ENCODE measurements at places on chromosomes 1 and 21. TPM values are rescaled to one million over a fixed set of nuclear protein-coding genes. Genes with fewer than 3 reads are reported as not detected.

Gene HYI
- 5.7 TPM for total RNA-seq

DNA sequence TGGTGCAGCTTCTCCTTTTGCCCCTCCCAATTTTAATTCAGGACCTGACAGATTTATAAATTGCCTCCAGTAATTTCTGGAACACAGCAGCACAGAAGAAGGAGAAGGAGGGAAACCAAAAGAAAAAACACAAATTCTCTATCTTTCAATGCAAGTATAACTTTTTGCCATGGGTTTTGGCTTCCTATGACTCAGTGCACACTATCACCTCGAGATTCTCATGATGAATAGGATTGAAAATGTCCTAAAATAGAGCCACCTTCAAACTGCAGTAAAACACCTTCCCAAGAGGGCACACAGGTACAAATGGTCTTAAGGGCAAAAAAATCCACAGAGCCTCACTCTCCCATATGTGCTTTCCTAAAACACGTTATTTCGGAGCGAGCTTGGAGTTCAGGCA is 113.6 kb downstream of the HLCS start:
- peak; percentile 78 for ATAC-seq

Gene CLDN19
- total RNA-seq = not detected

Gene MYOC
- total RNA-seq = not detected

DNA sequence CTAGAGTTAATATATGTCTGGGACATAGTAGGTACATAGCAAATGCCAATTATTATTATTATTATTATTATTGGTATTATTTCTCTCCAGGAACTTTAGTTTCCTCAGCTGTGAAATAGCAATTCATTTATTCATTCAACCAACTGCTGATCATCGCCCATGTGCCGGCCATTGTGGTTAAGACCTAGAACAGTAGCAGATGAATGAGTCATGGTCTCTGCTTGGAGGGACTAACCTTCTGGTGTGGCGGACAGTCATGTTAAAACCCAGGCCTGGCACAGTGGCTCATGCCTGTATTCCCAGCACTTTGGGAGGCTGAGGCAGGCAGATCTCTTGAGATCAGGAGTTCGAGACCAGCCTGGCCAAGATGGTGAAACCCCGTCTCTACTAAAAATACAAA is 23.8 kb upstream of the LDLRAP1 start:
- ATAC-seq = peak; percentile 72

GRCh38 chr1:23419180-23419579 is 5.4 kb downstream of the TCEA3 start:
- no peak for ATAC-seq

- ATAC-seq = no peak
Measured at GRCh38 chr1:69404486-69404885, 163.2 kb upstream of the LRRC7 start.

GRCh38 chr1:212633161-212633560 is 24.6 kb downstream of the ATF3 start:
- no peak for ATAC-seq

DNA sequence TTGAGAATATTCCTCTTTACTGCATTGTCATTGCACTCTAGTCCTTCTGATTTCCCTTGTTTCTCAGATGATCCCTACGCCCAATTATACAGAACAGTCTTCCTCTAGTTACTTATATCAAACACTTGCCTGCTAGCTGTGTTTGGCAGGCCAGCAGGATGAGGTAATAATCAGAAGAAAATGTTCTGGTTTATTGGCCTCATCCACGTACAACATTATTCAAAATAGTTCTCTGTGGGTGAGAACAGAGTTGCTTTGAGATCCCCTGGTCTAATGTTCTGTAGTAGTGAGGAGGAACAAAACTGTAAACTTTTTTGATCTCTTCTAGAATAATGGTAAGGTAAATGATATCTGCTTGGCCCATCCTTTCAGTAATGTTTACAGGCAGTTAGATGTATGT is 22.3 kb upstream of the C1orf105 start:
- ATAC-seq = no peak

Gene HES5
- total RNA-seq = not detected

Gene CFHR5
- not detected for total RNA-seq

Gene TRIM46
- 16.6 TPM for total RNA-seq

- ATAC-seq = no peak
Measured at GRCh38 chr1:1306661-1307260, 969 bp downstream of the ACAP3 start.

- no peak for ATAC-seq
Measured at GRCh38 chr1:25008192-25008485, 78.1 kb upstream of the RUNX3 start.

DNA sequence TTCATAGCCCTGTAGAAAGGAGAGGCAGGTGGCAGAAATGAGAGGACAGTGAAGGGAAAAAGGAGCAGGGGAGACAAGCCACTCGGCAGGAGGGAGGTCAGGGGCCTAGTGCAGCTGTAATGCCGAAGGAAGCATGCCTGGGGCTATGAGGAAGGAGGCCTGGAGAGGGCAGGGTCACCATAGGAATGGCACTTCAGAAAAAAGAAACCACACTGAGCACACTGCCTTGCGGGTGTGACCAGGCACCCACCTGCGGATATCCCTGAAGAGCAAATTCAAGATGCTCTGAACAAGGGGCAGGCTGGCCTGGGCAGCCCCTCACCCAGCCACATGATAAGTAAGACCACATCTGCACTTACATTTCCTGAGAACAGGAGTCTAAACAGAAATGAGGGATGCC is 104.7 kb downstream of the JAK1 start:
- ATAC-seq = no peak

- no peak for ATAC-seq
Measured at GRCh38 chr1:8649875-8650274, 167.6 kb downstream of the RERE start.

DNA sequence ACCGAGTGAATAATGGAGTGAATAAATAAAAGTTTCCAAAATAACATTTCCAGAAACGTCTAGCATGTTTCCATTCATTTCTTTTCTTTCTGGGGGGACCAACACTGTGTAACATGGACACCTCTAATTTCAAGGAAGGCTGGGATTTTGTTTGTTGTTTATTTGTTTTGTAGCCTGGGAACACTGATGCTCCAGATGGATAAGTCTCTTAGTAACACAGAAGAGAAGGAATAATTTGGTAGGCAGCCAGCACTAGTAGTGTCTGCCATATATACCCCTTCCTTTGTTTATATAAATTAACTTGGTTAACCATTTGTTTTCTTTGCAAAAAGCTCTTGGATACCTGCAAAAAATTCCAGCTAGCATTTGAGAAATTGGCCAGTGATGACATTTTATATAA is 411.4 kb upstream of the DEPDC1 start:
- ATAC-seq = no peak

GRCh38 chr1:182389619-182390047 is 2.0 kb downstream of the GLUL start:
- no peak for ATAC-seq

GRCh38 chr1:28642056-28642846 is 616 bp downstream of the TAF12 start:
- peak; percentile 33 for ATAC-seq

- no peak for ATAC-seq
Measured at GRCh38 chr1:68322096-68322495, 89.8 kb upstream of the WLS start.

Gene UTP11
- total RNA-seq = 60.8 TPM

Gene ILDR2
- total RNA-seq = 5.0 TPM

- ATAC-seq = no peak
Measured at GRCh38 chr1:208208132-208208487, 36.1 kb downstream of the PLXNA2 start.

Gene PLD5
- not detected for total RNA-seq

- no peak for ATAC-seq
Measured at GRCh38 chr1:16155537-16156410, at the start of gene EPHA2. Gene EPHA2, minus strand, starts transcription at chr1:16156069. Its CDS starts 137 bp downstream, at chr1:16155932.

DNA sequence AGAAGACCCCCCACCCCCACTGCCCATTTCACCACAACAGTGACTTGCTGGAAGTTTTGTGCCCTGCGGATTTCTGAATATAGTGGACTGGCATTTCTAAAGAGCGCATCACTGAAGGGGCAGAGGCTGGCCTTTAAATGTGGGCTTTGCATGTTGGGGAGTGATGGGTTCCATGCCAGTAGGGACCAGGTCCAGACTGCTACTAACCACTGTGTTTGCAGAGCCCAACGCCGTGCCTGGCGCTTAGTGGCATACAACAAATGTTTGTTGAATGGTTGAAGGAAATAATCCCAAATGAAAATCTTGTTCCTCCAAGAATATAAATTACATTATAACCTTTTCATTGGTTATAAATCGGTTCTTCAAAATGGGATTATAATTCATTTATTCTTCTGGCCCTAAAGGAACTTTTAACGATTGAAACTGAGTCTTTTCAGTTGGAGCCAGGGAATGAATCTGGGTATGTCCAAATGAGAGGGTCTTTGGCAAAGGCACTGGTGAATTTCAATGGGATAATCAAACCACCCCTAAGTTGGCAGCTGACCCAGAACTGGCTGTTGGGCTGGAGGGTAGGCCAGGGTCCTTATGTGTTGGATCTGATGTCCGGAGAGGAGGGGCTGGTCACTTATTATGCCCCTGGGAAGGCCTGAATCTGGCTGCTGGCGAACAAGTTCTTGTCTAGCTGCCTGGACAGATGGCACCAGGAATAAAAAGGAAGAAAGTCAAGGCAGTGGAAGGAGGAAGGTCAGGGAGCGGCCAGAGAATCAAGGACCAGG is 13.8 kb upstream of the SDHB start:
- ATAC-seq = no peak

- no peak for ATAC-seq
Measured at GRCh38 chr1:14366091-14367018, 232.1 kb upstream of the KAZN start.

Gene HDGF
- total RNA-seq = 270 TPM

DNA sequence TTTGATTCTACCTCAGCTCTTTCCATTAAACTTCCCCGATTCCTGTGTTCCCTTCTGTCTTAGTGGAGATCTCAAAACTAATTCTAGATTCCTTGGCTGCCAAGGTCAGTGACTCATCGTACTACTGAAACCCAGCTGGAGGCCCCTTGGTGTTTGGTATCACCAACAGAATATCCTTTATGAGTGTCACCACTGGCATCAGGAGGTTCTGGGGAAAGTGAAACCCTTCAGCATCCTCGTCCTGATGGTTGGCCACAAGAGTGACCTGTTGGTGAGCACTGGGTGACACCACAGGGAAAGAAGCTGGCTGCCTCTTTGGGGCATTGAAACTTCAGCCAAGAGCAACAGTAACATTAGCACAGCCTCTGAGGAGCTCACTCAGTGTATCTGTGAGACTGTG is 9.6 kb downstream of the RAB42 start:
- peak; percentile 94 for ATAC-seq

- ATAC-seq = no peak
Measured at GRCh38 chr1:224378855-224379631, 22.4 kb downstream of the CNIH4 start.

GRCh38 chr1:81325397-81325796 is 475.3 kb upstream of the ADGRL2 start:
- no peak for ATAC-seq

DNA sequence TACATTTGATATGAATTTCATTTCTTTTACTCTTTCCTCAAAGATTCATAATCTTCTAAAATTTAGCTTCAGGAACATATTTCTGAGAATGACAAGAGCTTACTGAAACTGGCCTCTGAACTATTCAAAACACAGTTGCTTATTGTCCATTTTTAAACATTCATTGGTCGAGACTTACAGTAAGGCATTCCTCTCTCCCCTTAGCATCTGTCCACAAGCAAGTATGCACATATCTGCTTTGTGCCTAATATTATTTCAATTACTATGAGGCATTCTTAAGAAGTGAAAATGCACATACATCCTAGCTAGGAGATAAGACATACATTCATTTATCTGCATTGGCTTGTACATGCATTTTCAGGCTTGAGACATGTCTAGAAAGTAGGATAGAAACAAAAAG is 488.7 kb downstream of the PTBP2 start:
- no peak for ATAC-seq

GRCh38 chr1:36248250-36248894 is 24.1 kb downstream of the THRAP3 start:
- peak; percentile 69 for ATAC-seq

- ATAC-seq = peak; percentile 88
Measured at GRCh38 chr1:59730759-59731478, 83.8 kb upstream of the HOOK1 start.

DNA sequence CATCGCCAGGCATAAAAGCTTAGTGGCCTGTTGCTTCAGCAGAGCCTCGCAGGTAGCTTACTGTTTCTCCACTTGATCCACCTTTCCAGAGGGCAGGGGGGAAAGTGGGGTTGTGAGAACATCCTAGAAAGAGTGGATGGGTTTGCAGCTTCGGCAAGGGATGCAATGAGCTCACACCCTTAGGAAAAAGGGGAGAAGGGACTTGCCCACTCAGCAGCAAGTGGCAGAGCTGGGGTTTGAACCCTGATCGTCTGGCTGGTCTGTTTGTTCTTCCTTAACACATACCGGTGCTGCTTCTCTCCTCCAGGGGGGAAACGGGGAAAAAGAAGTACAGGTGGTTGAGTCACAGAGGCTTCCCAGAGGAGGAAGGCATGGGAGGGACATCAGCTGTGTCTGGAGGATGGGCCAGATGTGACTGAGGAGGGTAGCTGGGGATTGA is 1.0 kb downstream of the TMEM201 start:
- no peak for ATAC-seq

Gene ZFYVE9
- 0.99 TPM for total RNA-seq

- ATAC-seq = no peak
Measured at GRCh38 chr1:176450526-176450925, 12.4 kb upstream of the PAPPA2 start.

DNA sequence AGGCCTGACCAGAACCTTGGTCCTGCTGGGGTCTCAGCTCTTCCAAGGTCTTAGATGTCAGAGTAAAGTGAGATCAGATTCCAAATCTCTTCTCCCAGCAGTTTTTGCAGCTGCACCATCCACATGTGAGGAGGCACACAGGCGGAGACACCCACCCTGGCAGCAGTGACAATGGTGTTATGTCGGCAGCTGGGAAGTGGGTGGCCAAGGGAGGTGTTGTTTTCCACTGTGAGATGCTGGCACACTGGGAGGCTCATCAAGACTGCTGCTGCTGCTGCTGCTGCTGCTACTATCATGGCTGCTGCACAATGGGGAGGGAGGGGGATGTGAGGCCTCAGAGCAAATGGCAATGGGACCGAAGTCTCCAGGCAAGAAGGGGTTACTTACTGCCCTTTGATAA is 23.6 kb downstream of the CAMK2N1 start:
- ATAC-seq = no peak

DNA sequence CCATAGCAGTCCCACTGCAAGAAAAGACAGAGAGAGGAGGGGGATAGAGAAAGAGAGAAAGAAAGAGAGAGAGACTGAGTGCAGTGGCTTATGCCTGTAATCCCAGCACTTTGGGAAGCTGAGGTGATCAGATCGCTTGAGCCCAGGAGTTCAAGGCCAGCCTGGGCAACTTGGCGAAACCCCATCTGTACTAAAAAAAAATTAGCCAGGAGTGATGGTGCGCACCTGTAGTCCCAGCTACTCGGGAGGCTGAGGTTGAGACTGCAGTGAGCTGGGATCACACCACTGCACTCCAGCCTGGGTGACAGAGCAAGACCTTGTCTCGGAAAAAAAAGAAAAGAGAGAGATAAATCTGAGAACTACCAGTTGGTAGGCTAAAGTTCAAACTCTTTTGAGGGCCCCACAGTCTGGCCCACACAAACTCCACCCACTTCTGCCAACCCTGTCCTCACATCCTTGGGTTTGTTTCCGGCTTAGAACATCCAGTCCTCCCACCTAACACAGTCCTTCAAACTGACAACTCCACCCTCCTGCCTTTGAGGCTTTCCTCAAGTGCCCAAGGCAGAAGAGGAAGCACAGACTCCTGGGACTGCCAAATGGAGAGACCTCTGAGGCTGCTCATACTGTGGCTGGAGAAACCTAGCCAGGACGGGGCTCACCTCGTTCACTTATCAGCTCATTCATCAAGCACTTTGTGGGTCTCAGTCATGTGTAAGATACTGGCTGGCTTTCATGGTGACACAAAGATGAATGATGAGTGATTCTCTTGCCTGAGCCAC is 20.1 kb downstream of the TFAP2E start:
- peak; percentile 48 for ATAC-seq

Measured in activated T-helper 17 cell treated with anti-CD3 and anti-CD28 coated beads, Interleukin-2, amount 50 U/mL, for 72 hours (primary cell).